CD8-positive, alpha-beta memory T cell (primary cell): ENCODE measurements at places on chromosomes 1 and 21. TPM values are rescaled to one million over a fixed set of nuclear protein-coding genes. Genes with fewer than 3 reads are reported as not detected.

Gene NTRK1
- 3.0 TPM for total RNA-seq

Gene ADGRL4
- total RNA-seq = not detected

Gene TMEM52
- 0.94 TPM for total RNA-seq

Gene AADACL3
- not detected for total RNA-seq

Gene ST6GALNAC3
- total RNA-seq = not detected

Gene MX2
- total RNA-seq = 13.2 TPM

Gene KIAA1614
- total RNA-seq = 0.22 TPM

DNA sequence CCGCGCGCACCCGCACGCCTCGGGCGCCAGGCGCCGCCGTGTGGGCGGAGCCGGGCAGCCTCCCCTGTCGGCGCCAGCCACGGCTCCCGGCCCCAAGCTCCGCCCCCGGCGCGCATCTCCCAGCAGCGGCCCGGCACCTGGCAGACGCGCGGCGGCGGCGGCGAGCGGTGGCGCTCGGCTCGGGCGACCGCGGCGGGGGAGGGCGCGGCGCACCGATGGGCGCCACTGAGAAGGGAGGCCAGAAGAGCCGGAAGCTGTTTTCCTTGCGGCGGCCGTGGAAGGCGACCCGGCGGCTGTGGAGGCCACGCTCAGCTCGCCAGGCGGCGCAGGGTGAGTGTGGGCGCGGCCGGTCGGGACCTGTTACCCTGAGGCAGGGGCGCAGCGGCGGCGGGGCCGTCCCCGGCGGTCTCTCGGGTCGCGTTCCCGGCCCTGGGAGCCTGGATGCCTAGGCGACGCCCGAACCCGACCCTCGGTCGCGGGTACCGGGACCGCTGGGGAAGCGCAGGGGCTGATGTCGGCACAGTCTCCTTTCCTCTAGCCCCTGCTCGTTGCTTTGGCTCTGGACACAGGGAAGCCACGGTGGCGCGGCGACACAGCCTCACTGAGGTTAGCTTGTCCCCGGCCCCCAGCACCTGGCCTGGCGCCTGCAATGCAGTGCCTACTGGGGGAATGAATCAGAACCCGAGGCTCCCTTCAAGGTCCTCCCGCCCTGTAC, 54.9 kb upstream of the DNAJC6 start:
- H3K27me3 ChIP-seq = no peaks in the 10 kb centered on the region
- peak overlapping the region; percentile 65 for H3K4me3 ChIP-seq
- H3K27ac ChIP-seq = peak overlapping the region; percentile 74

DNA sequence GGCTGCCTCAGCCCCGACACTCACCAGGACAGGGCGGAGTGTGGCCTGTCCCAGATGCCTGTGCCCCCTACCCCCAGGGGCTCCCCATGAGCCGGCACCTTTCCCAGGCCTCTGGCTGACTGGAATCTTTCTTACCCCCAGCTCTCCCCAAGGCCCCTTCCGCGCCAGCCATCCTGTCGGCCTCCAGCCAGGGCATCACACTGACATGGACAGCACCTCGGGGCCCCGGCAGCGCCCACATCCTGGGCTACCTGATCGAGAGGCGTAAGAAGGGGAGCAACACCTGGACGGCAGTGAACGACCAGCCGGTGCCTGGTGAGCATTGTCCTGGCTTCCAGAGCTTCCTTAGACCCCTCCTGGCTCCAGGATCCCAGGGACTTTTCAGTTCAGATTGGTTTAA, 26.5 kb downstream of the IGFN1 start:
- H3K4me3 ChIP-seq = no peak overlapping the region
- no peaks in the 10 kb centered on the region for H3K4me1 ChIP-seq
- H3K27ac ChIP-seq = no peak overlapping the region
- no peaks in the 10 kb centered on the region for H3K27me3 ChIP-seq
- no peaks in the 10 kb centered on the region for H3K36me3 ChIP-seq
- no peak for DNase-seq

- no peaks in the 10 kb centered on the region for H3K27me3 ChIP-seq
- no peaks in the 10 kb centered on the region for H3K36me3 ChIP-seq
- H3K27ac ChIP-seq = no peak overlapping the region
These were observed 368.6 kb upstream of the NEGR1 start for GRCh38 chr1:72650843-72651435.

DNA sequence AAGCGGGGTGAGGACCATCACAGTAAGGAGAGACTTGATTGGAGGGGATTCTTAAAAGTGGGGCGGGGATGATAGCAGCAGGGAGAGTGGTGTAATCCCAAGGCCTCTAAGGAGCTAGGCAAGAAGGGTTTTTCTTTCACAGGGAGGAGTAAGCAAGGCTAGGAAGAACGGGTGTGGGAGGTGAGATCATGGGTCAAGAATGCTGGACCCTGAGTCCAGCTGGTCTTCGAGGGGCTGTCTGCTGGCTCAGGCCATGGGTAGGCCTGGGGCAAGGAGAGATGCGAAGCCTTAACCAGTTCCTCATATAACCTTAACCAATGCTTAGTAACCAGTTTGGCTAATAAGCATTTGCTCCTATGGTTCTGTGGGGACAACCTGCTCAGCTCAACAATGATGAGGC, 599.1 kb downstream of the NPHP4 start:
- H3K36me3 ChIP-seq = no peaks in the 10 kb centered on the region
- H3K4me1 ChIP-seq = peaks cover 39% of the 10 kb centered on the region
- no peak overlapping the region for H3K4me3 ChIP-seq
- no peak for DNase-seq
- no peaks in the 10 kb centered on the region for H3K27me3 ChIP-seq

DNA sequence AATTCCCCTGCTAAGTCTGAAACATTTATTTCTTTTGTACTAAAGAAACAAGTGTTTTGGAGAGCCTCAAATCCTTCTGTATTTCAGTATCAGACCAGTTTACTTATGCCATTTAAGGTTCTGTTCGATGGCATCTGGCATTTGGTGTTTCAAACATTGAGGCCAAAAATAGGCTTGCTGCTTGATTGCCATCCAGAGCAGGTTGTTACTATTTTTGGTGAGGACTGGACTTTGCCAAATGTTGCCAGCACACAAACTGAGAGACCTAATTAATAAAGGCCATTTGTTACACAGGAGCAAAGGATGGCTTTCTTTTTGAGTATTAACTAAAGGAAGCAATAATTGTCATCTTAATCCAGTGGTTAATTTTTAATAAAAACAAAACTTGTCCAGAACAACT, 26.2 kb downstream of the VPS45 start:
- H3K4me1 ChIP-seq = peaks cover 20% of the 10 kb centered on the region
- DNase-seq = no peak
- H3K27ac ChIP-seq = no peak overlapping the region

DNA sequence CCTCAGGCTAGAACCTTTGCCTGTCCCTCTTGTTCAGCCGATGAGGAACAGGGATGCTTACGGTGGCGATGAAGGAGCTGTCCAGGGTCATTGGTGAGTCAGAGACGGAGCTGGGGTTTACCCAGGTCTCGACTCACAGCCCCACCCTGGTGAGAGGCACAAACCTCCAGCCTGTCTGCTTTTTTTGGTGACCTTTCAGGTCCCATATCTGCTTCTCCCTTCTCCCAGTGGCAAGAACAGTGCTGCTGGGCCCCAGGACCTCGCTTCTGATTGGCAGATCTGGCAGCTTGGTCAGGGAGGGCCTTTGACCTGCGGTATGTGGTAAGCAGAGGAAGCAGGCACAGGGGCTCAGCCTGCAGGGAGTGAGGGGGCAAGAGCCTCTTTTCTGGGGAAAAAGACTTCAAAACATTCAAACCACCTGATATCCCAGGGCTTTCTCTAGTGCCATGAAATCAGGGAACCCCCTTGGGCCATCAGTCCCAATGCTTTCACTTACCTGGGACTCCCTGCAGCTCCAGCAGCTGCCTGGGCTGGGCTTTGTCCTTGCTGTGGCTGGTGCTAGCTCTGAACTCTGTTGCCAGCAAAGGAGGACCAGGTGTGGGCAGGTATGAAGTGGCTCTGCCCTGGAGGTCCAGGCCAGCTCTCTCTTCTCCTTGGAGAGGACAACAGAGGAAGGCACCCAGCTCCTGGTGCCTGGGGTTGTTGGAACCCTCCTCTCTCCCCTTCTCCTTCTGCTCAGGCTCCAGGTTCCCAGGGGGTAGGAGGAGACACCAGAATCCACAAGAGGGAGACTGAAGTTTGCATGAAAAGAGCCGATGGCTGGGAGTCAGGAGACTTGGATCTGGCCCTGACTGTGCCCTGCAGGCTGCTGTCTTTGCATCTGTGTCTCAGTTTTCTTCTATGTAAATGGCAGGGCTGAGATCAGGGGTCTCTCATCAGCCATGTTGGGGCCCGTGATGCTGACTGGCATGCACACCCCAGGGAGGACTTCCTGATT, 41.4 kb downstream of the TRIM62 start:
- H3K4me1 ChIP-seq = no peaks in the 10 kb centered on the region
- no peaks in the 10 kb centered on the region for H3K27me3 ChIP-seq
- no peak for DNase-seq

DNA sequence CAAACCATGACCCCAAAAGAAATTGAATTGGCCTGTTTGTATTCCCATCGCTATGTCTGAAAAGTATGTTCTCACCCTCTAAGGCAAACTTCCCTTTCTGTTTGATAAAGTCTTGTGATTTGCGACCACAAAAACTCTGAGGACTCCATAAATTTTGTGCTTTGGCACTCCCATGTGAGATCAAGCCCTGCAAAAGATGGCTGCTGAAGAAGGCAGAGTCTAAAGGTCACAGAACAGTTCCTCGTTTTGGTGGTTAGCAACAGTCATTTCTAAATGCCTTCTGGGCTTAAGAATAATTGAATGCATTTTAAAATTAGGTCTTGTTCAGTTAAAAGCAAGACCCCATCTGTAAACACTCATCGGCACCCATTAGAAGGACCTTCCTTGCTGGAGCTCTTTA, 441.6 kb downstream of the OMA1 start:
- no peak for DNase-seq
- no peaks in the 10 kb centered on the region for H3K36me3 ChIP-seq
- H3K27ac ChIP-seq = no peak overlapping the region
- H3K27me3 ChIP-seq = no peaks in the 10 kb centered on the region

GRCh38 chr1:6426277-6426971, 1.8 kb downstream of the ESPN start:
- H3K4me3 ChIP-seq = no peak overlapping the region
- DNase-seq = no peak
- H3K27me3 ChIP-seq = peaks cover 28% of the 10 kb centered on the region
- peaks cover 12% of the 10 kb centered on the region for H3K4me1 ChIP-seq
- H3K27ac ChIP-seq = no peak overlapping the region

DNA sequence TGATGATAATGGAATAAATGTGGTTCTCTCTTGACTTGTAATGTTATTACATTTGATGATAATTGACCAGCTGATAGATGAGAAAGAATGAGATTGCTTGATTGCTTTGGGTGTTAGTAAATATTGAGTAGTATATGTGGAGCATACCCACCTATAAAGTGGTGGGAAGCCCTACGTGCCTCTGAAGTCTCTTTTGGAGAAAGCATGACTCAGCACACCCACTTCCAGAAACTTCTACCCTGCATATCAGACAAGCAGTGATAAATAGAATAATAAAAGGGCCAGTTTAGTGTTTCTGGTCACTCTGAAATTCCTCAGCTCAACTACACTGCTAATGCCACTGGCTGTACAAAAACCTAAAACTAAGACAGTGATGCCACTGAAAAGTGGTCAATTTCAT, 288.8 kb downstream of the ZNF648 start:
- no peak overlapping the region for H3K4me3 ChIP-seq
- DNase-seq = no peak
- H3K4me1 ChIP-seq = no peaks in the 10 kb centered on the region
- no peak overlapping the region for H3K27ac ChIP-seq
- H3K36me3 ChIP-seq = no peaks in the 10 kb centered on the region

GRCh38 chr1:193411714-193412113, 225.3 kb upstream of the B3GALT2 start:
- H3K4me3 ChIP-seq = peak overlapping the region; percentile 12
- H3K27ac ChIP-seq = no peak overlapping the region
- DNase-seq = no peak
- no peaks in the 10 kb centered on the region for H3K36me3 ChIP-seq
- H3K4me1 ChIP-seq = peaks cover 25% of the 10 kb centered on the region

DNA sequence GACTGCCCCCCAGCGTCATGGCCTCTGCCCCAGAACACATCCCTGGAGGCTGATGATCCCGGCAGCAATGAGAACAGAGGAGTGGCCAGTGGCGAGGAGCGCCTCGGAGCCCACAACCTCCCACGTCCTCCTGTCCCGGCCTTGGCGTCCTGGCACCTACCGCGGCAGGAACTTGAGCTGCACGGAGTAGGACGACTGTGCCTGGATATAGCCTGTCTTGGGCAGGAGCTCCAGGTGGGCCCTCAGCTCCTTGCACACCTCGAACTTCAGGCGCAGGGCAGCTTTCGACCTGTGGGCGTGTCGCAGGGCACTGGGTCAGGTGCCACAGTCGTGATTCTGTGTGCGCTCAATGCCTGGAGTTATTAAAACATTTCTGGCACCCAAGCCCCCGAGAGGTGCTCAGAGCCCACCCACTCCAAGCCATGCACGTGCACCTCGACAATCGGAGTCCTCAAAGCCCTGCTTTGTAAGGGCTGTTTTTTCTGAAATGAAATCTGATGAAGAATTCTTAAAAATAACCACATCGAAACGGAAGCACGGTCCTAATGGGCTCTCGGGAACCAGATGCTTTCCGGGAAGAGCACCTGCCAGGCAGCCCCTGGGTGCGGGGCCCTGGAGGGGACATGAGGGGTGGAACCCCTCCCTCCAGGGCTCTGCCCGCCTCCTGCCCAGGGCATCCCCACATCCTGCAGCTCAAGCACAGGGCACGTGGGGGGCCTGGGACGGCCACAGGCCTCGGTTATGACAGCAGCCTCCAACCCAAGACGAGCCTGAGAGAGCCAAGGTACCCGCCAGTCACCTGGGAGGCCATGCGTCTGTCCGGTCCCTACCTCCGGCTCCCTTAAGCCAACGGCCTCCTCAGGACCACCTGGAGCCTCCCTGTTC, 23.0 kb upstream of the TMEM52 start:
- H3K27ac ChIP-seq = no peak overlapping the region
- H3K27me3 ChIP-seq = no peaks in the 10 kb centered on the region
- H3K4me3 ChIP-seq = no peak overlapping the region

GRCh38 chr1:118338936-118339335, 153.9 kb upstream of the SPAG17 start:
- no peaks in the 10 kb centered on the region for H3K36me3 ChIP-seq
- no peaks in the 10 kb centered on the region for H3K4me1 ChIP-seq
- no peak overlapping the region for H3K27ac ChIP-seq
- DNase-seq = no peak
- no peak overlapping the region for H3K4me3 ChIP-seq
- no peaks in the 10 kb centered on the region for H3K27me3 ChIP-seq

GRCh38 chr1:10813799-10814198, 17.4 kb upstream of the CASZ1 start:
- H3K4me3 ChIP-seq = no peak overlapping the region
- no peak for DNase-seq
- H3K27me3 ChIP-seq = no peaks in the 10 kb centered on the region
- H3K4me1 ChIP-seq = no peaks in the 10 kb centered on the region

GRCh38 chr1:156525071-156525501, 24.5 kb upstream of the MEF2D start:
- H3K27me3 ChIP-seq = no peaks in the 10 kb centered on the region
- no peak overlapping the region for H3K27ac ChIP-seq
- peaks cover 31% of the 10 kb centered on the region for H3K4me1 ChIP-seq
- H3K4me3 ChIP-seq = no peak overlapping the region
- H3K36me3 ChIP-seq = no peaks in the 10 kb centered on the region
- DNase-seq = no peak

GRCh38 chr1:198880818-198881597, 242.2 kb downstream of the PTPRC start:
- H3K27ac ChIP-seq = no peak overlapping the region
- H3K4me3 ChIP-seq = no peak overlapping the region
- H3K27me3 ChIP-seq = no peaks in the 10 kb centered on the region
- no peaks in the 10 kb centered on the region for H3K4me1 ChIP-seq
- no peaks in the 10 kb centered on the region for H3K36me3 ChIP-seq
- no peak for DNase-seq

GRCh38 chr1:192795916-192796618, 12.8 kb upstream of the RGS2 start:
- no peak overlapping the region for H3K27ac ChIP-seq
- DNase-seq = no peak
- H3K4me1 ChIP-seq = no peaks in the 10 kb centered on the region
- H3K36me3 ChIP-seq = no peaks in the 10 kb centered on the region
- H3K4me3 ChIP-seq = no peak overlapping the region
- H3K27me3 ChIP-seq = no peaks in the 10 kb centered on the region
